GM20000 (cell line): ENCODE measurements at places on chromosomes 6 and 20.

- no peak for DNase-seq
These were observed 98.8 kb upstream of the NXT1 start for GRCh38 chr20:23251779-23252178.

GRCh38 chr6:52634211-52634610 is 36.7 kb upstream of the TMEM14A start:
- no peak for DNase-seq

DNA sequence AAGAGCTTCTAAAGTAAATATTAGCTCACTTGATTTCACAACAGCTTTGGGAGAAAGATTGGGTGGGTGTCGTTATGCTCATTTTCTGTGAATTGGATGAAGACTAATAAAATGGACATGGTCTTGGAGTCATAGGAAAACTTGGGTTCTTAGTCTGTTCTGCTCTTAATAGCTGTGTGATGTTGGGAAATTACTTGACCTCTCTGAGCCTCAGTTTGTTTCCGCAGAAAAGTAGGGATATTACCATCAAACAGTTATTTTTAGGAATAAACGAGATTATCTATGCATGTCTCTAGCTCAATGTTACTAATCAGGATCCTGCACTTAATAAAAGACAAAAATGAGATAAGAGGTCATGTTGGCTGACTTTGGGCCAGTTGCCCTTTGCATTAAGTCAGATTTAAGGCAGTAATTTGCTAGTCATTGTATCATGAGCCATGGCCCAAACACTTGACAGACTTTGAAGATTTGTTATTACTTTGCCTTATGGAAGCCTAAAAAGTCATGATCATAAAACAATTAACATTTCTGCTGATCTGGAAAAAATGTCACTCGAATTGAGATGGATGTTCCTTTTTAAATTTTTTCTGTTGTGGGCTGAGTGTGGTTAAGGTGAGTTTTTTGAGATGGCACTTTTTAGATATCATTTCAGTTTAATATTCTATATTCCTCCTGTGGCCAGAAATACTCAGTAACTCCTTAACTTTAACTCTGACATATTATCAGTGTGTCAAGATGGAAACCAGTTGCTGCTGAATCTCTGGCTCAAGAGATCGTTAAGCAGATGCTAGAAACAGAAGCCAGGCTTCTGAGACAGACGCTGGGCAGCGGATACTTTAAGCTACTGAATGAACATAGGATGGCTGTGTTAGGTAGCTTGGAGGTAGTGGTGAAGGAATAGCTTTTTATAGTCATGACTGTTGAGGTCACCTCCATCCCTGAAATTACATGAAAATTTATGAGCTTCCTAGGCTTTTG is 291.6 kb downstream of the PHF3 start:
- DNase-seq, result no peak

GRCh38 chr6:49890988-49891387 is 24.7 kb upstream of the CRISP1 start:
- DNase-seq, result no peak

GRCh38 chr20:16020971-16021370 is 552.3 kb downstream of the KIF16B start:
- no peak for DNase-seq

GRCh38 chr20:5171790-5172164 is 45.0 kb downstream of the CDS2 start:
- DNase-seq, result no peak

- no peak for DNase-seq
These were observed 177.6 kb upstream of the PHACTR1 start for GRCh38 chr6:12538881-12539357.

DNA sequence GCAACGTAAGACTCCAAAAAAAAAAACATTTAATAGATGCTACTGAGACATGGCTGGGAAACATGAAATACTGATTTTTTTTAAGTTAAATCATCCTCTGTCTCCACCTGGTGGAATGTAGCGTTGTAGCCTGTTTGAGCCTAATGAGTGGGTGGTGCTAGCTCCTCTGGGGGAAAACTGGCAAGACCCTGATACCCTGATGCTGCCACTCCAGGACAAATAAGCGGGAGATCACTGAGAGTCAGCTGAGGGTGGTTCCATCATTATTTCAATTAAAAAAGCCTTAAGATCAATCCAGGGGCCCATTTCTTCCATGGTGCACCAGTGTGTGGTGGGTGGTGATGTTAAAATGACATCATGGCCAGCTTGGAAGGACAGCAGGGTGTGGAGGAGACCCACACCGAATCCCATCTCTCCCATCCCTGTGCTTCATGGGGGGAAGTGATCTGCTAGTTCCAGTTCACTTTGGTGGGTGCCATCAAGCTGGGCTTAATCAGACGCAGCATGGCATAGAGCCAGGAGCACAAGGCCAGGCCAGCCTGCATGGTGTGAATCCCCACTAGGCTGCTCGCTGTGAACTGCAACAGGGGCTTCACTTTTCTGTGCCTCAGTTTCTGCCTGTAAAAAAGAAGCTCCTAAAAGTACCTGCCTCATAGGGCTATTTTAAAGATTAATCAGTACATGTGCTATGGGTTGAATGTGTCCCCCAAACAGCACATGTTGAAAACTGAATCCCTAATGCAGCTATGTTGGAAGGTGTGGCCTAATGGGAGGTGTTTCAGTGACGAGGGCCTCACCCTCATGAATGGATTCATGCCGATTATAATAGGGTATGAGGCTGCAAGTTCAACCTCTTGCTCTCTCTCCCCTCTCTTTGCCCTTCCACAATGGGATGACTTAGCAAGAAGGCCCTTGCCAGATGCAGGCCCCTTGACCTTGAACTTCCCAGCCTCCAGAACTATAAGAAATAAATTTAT is 13.0 kb upstream of the MRPS10 start:
- no peak for DNase-seq

DNA sequence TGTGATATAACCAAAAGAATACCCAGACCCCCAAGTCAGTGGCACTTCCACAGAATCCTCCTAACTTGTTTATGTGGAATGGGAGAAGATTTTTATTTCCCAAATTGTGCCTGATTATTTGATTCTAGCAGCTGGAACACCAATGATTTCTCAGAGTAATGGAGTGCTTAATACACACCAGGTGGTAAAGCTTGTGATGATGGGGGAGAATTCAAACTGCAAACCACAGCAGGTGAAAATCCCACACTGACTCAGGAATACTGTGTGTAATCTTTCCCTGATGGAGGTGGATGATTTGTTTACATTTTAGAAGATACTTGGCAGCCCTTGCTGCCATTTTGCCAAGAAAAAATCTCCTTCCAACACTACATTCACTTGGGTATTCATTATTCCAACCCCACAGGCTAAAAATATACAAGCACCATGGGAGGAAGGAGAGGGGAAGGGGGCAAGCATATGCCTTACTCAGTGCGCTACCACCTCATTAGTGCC is 212.7 kb upstream of the PLN start:
- DNase-seq, result no peak

- no peak for DNase-seq
These were observed 77.2 kb downstream of the CD164 start for GRCh38 chr6:109305028-109305427.

GRCh38 chr6:116651916-116652315 is 16.6 kb downstream of the ZUP1 start:
- no peak for DNase-seq

DNA sequence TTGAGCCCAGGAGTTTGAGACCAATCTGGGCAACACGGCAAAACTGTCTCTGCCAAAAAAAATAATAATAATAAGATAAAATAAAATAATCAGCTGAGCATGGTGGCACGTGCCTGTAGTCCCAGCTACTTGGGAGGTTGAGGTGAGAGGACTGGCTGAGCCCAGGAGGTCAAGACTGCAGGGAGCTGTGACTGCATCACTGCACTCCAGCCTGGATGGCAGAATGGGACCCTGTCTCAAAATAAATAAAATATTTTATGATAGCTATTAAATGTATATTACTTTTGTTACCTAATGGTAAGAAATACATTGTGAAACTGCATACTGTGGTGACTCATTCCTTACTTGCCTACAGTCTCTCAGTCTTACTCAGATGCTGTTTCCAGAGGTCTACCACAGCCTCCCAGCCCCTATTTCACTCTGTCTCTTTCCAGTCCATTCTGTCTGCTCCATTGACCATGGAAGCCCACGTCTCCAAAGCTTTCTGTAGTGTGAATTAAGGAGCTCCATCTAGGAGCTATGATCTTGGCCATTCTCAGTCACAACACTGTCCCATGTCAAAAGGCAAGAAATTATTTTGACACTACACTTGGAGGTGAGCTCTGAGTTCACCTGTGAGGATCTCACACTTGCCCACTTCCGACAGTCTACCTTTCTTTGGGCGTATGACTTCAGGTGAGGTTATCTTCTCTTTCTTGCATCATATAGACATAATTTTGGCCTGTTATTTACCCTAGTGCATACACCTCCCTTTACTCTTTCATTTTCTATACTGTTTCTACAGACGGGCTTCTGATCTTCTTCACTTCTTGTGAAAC is 22.4 kb upstream of the SNX9 start:
- peak; percentile 61 for DNase-seq

GRCh38 chr6:30826961-30827342 is 57.4 kb upstream of the DDR1 start:
- DNase-seq, result no peak

GRCh38 chr20:31720486-31721407 is 1.9 kb downstream of the BCL2L1 start:
- peak; percentile 42 for DNase-seq

- DNase-seq, result no peak
These were observed 67.2 kb downstream of the FOXO3 start for GRCh38 chr6:108627692-108628550.

- no peak for DNase-seq
These were observed 999 bp downstream of the THBS2 start for GRCh38 chr6:169252505-169253189.

DNA sequence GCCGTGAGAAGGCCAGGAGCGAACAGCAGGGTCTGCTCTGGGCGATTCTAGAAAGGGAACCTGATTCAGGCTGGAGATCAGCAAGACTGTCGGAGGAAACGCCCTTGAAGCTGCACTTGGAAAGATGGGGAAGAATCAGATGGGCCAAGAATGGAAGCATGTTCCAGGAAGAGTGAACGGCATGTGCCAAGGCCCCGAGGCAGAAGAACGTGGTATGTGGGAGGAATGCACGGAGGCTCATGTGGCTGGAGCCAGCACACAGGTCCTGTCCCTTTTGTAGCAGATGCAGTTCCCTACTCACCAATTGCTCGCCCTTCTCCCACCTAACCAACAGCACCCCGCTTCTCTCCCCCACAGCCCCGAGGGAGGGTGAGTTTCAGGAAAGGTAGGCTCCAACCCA is 180.6 kb downstream of the TFAP2C start:
- DNase-seq, result no peak

DNA sequence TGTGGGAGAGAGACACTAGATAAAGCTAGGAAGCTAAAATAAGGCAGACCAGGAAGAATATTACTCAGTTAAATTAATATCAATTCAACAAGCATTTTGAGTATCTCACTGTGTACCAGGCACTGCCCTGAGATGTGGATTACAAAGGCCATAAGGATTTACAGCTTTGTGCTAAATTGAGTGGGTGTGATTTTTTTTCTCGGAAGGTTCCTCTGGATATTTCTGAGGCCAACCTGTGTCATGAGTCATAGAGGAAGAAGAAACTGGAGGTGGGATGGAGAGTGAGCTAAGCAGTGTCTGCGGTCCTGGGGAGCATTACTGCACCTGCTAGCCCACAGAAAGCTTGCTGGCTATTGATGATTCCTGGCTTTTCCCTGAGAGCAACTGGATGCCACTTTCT is 135.2 kb downstream of the RFPL4B start:
- no peak for DNase-seq

- no peak for DNase-seq
These were observed 26.5 kb upstream of the MAFB start for GRCh38 chr20:40715491-40715890.

DNA sequence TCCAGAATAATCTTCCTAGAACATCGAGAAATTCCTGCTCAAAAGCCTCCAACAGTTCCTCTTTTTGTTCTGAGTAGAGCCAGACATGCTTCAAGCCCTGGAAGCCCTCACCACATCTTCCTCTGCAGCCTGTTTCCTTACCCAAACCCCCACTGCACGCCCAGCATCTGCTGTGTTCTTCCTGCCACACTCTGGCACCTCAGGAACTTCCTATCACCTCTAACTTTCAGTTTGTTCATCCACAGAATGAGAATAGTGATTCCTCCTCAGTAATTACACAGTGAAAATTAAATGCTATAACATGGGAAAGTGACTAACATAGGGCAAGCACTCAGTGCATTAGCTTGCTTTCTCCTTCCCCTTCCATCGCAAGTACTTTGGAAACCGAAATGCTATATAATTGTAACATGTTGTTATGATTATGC is 26.3 kb downstream of the C6orf89 start:
- DNase-seq, result no peak

- DNase-seq, result peak; percentile 52
These were observed 75.0 kb downstream of the MDGA1 start for GRCh38 chr6:37622646-37623071.

GRCh38 chr6:2164481-2164880 is 80.9 kb downstream of the GMDS start:
- no peak for DNase-seq

GRCh38 chr20:17558154-17558940 is 11.5 kb upstream of the DSTN start:
- DNase-seq, result no peak

- DNase-seq, result no peak
These were observed 4.2 kb downstream of the UBE2J1 start for GRCh38 chr6:89348372-89348771.

DNA sequence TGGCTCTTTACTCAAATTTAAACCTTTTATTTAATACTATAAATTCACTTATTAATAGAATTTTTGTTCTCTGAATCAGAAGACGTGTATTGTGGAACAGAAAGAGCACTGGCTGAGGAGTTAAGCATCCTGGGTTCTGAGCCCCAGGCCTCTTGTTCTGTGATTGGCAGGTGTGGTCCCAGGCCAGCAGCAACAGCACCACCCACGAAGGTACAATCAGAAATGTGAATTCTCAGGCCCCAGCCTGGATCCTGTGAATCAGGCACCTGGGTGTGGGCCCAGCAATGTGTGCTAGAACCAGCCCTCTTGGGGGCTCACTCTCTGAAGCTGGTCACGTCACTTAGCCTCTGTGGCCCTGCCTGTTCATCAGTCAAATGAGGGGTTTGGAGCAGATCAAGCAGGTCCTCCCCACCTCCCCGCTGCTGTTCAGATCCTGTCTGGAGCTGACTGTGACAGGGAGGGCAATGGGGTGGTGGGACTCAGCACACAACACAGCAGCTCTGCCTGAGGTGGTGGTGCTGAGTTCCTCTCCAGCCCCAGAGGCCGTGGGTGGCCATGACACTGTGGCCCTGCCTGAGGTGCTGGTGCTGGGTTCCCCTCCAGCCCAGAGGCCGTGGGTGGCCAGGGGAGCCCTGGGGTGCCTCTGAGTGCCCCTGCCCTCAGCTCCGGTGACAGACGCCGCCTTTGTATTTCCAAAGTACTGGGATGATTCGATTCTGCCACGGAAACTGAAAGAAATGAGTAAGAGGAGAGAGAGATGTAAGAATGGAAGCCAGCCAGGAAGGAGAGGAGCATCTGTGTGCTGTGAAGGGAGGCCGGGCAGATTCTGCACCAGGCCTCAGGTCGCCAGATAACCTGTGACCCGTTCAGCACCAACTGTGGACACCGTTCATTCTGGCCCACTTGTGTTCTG is 41.6 kb upstream of the FRMD1 start:
- no peak for DNase-seq

DNA sequence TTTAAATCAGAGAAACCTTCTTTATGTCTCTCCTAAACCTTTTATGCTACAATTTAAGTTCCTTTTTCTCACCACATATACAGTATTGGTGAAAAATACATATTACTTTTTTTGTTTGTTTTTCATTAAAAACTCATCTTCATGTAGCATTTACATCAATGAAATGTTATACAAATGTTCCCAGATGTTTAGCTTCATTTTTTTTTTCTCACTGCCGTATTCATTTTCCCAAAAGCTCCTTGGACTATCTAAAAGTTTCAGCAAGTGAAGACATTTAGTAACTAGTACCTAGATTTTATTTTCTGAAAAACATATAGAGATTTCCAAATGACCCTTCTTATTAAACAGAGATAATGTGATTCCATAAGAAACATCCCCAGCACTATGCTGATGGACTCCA is 128.9 kb downstream of the BMP5 start:
- DNase-seq, result no peak
